ENCODE measurements at places on chromosomes 16 and 17.

GRCh38 chr17:1275962-1276736 is 3.3 kb upstream of the TRARG1 start:
- DNase-seq = peak; percentile 80

GRCh38 chr17:41610965-41611640 is 1.5 kb downstream of the KRT16 start:
- no peak for DNase-seq

DNA sequence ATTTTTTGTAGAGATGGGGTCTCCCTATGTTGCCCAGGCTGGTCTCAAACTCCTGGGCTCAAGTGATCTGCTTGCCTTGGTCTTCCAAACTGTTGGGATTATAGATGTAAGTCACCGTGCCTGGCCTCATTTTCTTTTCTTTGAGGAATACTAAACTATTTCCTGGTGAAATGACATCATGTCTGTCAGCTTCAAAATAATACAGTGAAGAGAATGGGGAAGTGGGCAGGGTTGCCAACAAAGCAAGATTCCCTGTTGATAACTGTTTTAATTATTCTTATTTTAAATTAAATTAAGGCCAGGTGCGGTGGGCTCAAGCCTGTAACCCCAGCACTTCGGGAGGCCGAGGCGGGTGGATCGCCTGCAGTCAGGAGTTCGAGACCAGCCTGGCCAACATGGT is 21.1 kb downstream of the PIPOX start:
- no peak for DNase-seq

DNA sequence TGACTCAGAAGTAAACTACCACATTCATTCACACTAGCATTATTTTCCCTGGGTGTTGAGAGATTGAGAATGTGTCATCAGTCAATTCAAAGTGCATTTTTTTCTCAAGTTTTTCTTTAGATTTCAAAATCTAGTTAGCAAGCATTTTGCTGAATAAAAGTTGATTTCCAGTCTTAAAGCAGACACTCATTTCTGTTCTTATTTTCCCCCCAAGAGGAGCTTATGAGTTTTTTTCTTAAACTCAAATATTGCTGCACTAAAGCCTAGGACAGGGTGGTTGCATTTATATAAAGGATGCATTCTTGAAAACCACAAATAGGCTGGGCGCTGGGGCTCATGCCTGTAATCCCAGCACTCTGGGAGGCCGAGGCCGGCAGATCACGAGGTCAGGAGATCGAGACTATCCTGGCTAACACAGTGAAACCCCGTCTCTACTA is 15.3 kb downstream of the CDH3 start:
- DNase-seq = no peak

GRCh38 chr17:73968680-73969079 is 234.8 kb upstream of the RPL38 start:
- DNase-seq = no peak

DNA sequence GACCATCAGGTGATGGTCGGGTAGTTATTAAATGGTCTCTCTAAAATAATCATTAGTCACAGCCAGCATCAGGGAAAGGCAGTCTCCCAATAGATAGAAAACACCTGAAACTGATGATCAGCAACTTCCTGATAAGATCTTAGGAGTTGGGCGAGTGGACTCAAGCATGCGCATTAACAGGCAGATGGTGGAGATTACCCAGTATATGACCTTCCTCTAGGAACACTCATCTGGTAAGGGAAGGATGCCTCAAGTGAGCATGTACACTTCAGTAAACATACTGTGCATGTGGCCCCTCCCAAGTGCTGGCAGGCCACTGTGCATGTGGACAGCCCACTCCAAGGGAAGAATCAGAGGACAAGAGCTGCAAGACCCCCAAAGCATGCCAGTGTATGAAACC is 105.9 kb downstream of the ABCC12 start:
- DNase-seq = no peak

GRCh38 chr17:57957886-57958285 is 2.7 kb upstream of the CUEDC1 start:
- DNase-seq = no peak

DNA sequence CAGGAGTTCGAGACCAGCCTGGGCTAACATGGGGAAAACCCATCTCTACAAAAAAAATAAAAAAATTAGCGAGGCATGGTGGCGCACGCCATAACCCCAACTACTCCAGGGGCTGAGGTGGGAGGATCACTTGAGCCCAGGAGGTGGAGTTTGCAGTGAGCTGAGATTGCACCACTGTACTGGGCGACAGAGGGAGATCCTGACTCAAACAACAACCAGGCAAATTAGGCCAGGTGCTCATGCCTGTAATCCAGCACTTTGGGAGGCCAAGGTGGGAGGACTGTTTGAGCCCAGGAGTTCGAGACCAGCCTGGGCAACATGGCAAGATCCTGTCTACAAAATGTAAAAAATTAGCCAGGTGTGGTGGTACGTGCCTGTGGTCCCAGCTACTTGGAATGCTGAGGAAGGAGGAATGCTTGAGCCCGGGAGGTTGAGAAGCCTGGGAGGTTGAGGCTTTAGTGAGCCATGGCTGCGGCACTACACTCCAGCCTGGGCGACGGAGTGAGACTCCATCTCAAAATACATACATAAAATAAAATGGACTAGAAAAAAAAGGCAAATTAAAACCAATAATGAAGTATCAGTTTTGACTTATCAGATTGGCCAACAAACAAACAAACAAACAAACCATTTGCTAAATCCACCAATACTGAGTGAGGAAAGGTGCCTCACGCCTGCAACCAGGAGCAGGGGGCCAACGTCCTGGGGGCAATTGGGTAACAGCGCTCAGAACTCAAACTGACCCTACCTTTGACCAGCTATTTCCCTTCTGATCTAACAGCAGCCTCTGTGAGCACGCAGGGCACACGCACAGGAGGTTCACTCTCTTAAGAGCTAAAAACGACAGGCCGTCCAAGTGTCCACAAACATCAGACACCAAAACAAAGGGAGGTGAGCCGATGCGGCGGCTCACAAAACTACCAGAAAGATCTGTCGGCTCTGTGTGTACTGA is 19.4 kb upstream of the FASN start:
- DNase-seq = no peak

DNA sequence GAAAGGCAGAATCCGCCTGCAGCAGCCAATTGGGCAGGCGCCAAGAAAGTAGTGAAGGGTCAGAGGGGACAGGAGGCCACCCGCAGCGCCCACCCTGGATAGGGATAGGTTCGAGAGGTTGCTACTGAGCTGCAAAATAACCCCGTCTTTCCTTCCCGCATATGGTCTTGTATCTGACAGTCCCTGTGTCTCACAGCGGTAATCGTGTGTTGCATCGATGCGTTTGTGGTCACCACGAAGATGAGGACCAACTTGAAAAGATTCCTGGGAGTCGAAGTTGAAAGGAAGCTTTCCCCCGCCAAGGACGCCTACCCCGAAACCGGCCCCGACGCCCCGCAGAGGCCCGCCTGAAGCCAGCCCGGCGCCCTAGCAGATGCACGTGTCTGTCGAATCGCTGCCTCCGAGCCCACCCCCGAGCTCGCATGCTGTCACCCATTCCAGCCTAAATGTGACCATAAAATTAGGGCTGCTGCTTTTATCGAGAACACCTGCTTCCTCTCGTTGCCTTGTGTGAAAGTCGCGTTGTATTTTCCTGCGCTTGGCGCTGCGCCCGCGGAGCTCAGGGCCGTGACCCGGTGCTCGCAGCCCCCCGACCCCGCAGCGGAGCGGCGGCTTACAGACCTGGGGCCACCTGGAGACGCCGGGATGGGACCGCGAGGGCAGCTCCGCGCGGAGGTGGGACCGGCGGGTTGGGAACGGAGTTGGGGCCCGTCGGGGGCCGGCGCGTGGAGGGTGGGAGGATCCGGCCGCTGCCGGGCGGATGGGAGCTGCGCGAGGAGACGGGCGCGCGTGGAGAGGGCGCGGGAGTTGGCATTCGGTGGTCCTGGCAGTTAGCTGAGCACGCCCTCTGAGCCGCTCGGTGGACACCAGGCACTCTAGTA is at the start of gene CMTM2:
Gene CMTM2 (plus strand): TSS at position 813 of the 881 bp plus-strand sequence. CDS start 145 bp downstream, outside the sequence.
- DNase-seq = no peak

GRCh38 chr16:77881355-77882030 is 93.1 kb downstream of the VAT1L start:
- no peak for DNase-seq

- DNase-seq = no peak
Observed at GRCh38 chr16:49369651-49370611, 3.7 kb upstream of the C16orf78 start.

GRCh38 chr17:22253007-22253406 is 560.7 kb downstream of the KCNJ18 start:
- no peak for DNase-seq

DNA sequence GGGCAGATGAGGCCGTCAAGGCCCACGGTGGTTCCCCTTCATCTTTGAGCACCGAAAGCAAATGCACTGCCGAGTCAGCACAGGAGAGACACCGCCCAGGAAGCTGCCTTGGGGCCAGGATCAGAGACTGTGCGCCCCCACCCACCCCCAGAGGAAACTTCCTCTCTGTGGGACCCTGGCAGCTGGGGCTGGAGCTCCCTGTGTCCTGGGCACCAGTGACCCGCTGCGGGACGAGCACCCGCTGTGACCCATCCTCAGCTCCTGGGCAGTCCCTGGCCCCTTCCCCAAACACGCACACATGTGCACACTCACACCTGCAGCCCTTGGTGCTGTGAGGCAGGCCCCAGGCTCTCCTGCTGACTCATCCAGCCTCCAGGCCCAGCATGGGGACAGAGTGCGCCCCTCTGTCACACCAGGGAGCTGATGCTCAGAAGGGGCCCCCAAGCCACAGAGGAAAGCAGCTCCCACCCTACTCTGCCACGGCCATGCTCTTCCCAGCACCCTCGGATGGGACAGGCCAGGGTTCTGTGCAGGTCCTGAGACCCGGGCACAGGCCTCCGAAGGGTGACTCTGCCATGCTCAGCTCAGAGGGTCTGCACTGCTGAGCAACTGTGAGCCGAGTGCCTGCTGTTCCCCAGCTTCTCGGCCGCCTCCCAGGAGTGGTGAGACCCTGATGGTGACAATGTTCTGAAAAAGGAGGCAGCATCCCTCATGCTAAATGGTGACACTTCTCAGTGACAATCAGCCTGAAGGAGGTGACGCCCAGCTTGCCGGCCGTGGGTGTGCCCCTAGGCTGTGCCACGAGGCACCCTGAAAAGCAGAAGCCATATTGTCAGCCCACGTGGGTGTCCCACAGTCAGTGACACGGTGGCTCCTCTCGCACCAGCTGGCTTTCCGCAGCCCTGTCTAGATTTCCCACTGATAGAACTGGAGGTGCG is 3.6 kb downstream of the PIEZO1 start:
- DNase-seq = peak; percentile 85

DNA sequence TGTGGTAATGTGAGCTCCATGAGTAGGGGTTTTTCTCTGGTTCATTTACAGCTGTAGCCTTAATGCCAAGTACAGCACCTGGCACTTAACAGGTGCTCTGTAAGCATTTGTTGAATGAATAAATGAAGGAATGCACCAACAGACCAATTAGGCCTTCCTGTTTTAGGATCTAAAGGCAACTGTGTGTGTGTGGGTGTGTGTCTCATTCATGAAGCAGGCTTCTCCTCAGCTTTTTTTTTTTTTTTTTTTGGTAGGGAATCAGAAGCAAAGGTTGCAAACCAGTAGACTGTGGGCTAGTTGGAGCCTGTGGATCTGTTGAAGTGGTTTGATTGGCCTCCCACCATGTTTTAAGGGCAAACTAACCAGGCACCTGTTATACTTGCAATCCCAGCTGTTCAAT is 48.1 kb downstream of the HS3ST2 start:
- DNase-seq = no peak

DNA sequence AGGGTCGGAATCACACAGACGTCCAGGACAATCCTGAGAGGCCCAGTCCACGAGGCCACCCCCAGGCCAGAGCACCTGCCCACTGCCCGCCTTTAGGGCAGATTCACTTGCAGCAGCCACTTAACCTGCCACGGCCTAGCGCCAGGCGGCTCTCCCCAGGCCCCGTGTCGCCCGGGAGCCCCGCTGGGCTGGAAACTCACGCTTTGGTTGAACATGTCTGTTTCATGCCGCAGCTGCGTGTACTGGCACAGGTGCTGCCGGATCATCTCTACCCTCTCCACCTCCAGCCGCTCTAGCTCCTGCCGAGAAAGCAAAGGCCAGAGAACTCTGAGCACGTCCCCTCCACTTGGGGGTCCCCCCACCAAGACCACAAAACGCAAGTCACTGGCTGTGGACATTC is 12.7 kb upstream of the RCVRN start:
- no peak for DNase-seq

GRCh38 chr16:54216688-54217087 is 69.9 kb downstream of the IRX3 start:
- no peak for DNase-seq

- no peak for DNase-seq
Observed at GRCh38 chr17:77235370-77235941, 94.7 kb downstream of the SEC14L1 start.

DNA sequence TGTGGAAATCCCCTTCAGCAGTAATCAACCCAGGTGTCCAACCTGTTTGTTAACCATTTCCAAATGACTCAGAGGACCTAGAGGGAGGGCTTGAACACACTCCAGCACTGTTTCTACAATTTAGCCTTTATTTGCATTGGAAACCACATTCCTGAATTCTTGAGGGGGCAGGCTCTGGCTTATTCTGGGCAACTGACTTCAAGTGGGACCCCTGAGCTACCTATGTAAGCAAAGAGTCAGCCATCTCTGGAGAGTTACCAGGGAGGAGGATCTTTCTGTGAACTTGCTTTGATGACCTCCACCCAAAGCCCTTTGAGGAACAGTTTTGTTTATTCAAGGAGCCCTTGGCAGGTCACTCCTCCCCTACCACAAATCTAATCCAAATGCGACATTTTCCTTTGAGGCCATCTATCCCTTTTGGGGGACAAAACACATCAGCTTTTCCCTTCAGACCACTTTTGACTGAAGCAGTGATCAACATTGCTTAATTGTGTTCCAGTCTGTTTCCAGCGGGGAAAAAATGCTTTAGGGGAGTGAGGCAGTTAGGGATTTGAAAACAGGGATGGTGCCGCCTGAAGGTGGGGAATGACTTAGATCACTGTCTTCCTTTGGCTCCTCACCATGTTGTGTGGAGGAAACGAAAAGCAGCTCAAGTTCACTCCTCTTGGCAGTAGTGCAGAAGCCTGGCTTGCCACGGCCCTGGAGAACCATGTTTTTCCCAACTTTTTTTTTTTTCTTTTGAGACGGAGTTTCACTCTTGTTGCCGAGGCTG is 46.2 kb downstream of the TUBD1 start:
- DNase-seq = peak; percentile 58

- DNase-seq = no peak
Observed at GRCh38 chr16:12551530-12551929, 252.2 kb downstream of the CPPED1 start.

GRCh38 chr17:63942309-63942985 is 10.3 kb upstream of the CD79B start:
- no peak for DNase-seq

All from mucosa of descending colon (tissue), 3 donors.